Stimulated activated CD4-positive, alpha-beta T cell treated with anti-CD3 and anti-CD28 coated beads, Interleukin-2, amount 100 ng/mL, for 4 hours (primary cell): ENCODE measurements at places on chromosomes 1 and 21.

- DNase-seq: peak; percentile 49
Measured at GRCh38 chr1:150567341-150567716, 12.1 kb downstream of the MCL1 start.

- DNase-seq: no peak
Measured at GRCh38 chr1:180227861-180228647, 2.0 kb upstream of the LHX4 start.

DNA sequence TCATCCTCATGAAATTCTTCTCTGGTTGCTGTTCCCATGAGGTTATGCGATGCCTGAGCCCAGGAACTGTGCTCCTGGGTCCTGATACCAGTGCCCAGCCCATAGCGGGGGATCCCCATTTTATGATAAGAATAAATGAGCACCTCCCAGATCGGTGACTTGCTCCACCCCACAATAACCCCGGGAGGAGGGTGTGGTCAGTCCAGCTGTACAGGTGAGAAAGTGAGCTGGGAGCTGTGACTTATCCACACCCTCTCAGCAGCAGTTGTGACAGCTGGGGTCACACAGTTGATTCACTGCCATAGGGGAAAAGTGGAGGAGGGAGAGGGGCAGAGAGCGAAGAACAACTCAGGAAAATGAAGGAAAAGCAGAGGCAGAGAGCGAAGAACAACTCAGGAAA, 33.4 kb downstream of the OR2G3 start:
- DNase-seq: no peak

DNA sequence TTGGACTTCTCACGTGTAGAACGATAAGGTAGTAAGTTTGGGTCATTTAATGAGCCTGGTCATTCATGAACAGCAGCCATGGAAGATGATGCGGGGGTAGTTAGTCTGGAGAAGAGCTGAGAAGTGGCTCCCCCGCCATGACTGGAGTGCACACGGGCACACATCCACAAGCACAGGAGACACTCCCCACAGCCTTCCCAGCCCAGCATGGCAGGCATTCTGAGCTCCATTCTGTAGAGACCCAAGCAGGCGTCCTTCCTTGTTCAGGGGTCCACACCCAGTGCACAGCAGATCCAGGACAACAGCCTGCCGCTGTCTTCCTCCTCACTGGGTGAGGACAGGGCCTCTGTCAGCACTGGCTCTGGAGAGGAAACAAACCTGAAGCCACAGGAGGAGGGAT, 57.0 kb downstream of the SCCPDH start:
- DNase-seq: no peak

GRCh38 chr1:173445656-173446055, 31.5 kb upstream of the PRDX6 start:
- no peak for DNase-seq

DNA sequence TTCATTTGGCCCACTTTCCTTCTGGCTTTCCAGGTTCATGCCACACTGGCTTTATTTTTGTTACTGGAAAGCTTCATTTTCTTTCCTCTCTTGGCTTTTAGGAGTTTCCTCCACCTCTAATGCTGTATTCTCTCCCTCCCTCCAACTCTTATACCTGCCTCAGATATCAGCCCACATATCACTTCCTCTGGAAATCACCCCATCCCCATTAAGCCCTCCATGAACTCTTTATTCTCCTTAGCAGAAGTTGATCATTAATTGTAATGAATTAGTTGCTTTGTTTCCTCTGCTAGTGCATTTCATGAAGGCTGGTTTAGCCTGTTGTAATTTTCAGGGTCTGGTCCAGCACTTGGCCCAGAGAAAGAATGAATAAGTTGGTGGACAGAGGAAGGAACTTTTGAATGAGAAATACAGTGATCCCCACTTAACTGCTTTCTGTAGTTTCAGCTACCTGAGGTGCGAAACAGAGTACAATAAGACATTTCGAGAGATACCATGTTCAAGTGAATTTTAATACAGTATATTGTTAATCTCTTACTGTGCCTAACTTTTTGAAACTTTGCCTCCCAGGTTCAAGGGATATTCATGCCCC, 1.7 kb downstream of the SOAT1 start:
- DNase-seq: no peak

DNA sequence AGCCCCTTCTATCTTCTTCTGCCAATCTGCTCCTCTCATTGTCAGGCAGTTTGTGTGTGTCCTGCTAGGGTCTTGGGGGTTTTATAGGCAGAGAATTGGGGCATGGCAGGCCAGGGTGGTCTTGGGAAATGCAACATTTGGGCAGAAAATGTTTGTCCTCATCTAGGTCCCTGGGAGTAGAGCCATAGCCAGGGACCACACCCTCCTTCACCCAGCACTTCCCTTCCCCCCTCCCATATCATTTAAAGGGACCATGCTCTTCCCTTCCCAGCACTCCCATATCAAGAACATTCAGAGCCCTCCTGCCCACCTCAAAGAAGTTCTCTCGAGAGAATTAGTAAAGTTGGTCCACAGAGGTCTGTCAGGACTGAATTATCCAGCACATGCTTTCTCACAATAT, 41.7 kb downstream of the ZNF697 start:
- no peak for DNase-seq

DNA sequence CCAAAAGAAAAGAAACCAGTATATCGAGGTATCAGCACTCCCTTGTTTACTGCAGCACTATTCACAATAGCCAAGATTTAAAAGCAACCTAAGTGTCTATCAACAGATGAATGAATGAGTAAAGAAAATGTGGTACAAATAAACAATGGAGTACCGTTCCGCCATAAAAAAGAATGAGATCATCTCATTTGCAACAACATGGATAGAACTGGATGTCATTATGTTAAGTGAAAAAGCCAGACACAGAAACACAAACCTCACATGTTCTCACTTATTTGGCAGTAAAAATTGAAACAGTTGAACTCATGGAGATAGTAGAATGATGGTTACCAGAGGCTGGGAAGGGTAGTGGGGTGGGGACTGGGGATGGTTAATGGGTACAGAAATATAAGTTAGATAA, 4.3 kb upstream of the GNG5 start:
- no peak for DNase-seq

DNA sequence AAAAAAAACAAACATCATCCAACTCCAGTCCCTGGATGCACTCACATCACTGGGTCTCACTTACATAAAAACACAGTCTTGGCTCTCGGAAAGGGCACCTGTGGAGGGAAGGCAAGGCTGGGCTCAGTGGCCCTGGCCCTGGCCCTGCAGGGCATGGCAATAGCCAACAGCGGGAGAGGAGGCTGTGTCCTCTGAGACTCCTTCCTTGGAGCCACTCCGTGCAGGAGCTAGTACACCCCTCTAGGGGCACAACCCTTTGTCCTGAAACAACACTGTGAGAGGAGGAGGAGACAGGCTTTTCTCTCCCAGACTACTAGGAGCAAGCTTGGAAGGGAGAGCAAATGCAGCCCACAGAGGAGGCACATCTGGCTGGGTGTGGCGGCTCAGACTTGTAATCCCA, 28.0 kb downstream of the URB1 start:
- DNase-seq: no peak

DNA sequence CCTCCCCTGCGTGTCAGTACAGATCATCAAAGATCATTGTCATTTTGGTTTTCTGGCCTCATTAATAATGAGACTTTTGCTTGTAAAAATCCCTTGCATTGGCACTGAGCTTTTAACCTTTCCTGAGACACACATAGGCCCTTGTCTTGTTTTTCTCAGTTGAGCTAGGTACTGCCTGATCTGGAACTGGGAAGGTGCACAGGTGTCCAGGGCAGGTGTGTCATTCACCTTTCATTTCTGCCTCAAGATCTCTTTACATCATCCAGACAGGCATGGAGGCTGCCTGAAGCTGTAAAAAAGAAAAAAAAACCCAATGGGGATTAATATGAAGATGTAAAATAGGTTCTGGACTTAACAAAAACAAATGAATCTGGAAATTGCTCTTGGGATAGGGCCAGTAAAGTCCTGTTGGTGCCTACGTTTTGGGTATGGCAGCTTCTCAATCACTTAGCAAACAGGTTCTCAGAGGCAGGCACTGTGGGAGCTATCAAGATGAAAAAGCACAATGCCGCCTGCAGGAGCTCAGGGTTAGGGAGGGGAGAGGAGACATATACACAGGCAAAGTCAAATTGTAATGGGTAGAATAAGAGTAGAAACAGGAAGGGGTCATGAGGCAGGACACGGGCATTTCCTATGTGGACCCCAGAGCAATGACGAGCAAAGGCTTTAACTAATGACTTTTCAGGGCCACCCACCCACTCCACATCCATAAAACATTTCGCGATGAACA, 1.0 kb upstream of the KCNC4 start:
- no peak for DNase-seq

GRCh38 chr21:24636696-24637095, 970.6 kb downstream of the MRPL39 start:
- no peak for DNase-seq

GRCh38 chr1:103145449-103145848, 37.1 kb upstream of the COL11A1 start:
- no peak for DNase-seq

GRCh38 chr1:182495693-182496092, 45.7 kb downstream of the RGSL1 start:
- no peak for DNase-seq

DNA sequence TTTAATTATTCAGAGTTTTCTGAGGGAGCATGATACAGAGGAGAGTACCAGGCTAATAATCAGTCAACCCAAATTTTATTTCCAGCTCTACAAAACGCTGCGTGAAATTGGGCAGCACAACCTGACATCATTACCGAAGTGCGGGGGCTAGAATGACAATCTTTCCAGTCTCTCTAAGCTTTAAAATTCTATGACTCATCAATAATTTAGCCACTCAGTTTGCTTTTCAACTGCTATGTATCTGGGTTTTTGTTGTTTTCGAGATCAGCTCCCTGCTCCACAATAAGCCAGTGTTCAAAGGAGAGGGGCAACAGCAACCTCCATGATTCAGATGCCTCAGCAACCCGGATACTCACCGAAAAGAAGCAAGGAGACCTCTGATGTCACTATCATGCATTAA, 13.9 kb downstream of the SORT1 start:
- DNase-seq: no peak

GRCh38 chr1:202007304-202007703, 3.1 kb upstream of the ELF3 start:
- DNase-seq: no peak

- no peak for DNase-seq
Measured at GRCh38 chr1:21922090-21923013, 14.8 kb downstream of the HSPG2 start.

- peak; percentile 35 for DNase-seq
Measured at GRCh38 chr1:100400404-100400803, 48.1 kb downstream of the CDC14A start.
